ENCODE measurements at places on chromosomes 1 and 21.
A peak's percentile ranks its signal among the peaks of the same experiment; 100 is the strongest.

- no peak for DNase-seq
These were observed 2.4 kb downstream of the CEPT1 start for GRCh38 chr1:111142356-111142975.

- DNase-seq = no peak
These were observed 152.3 kb upstream of the RGS18 start for GRCh38 chr1:192005976-192006375.

DNA sequence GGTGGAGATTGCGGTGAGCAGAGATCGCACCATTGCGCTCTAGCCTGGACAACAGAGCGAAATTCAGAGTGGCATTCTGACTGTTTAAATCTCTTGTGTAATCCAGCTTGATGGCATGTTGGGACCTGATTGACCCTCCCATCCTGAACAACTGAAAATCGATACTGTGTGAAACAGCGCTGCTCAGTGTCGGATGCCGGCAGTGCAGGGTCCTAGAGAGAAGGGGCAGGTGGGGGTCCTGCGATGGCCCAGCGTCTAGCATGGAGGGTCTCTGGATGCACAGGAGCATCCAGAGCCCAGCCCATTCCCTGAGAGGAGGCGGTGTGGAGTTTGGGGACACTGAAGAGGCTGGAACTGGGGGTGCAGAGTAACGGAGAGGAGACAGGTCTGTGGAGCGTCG is 15.8 kb downstream of the AGT start:
- no peak for DNase-seq

GRCh38 chr1:178168536-178168935 is 74.6 kb downstream of the RASAL2 start:
- DNase-seq = peak; percentile 20

GRCh38 chr1:154807048-154807591 is 63.0 kb downstream of the KCNN3 start:
- DNase-seq = no peak

DNA sequence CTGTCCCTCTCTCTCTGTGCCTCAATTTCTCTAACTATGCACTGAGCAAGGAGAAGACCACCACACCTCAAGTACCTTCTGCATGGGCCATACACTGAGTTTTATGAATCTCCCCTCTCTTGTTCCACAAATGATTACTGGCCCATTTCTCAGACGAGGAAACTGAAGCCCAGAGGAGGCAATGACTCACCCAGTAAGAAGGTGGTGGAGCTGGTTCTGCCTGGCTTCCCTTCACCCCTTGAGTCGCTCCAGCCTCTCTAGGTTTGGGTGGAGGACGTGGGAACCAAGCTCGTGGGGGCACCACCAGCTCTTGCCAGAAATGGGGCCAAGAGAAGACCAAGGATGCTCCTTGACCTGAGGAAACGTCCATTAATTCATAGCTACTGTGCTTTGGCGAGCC is 21.3 kb upstream of the RUNX3 start:
- no peak for DNase-seq

DNA sequence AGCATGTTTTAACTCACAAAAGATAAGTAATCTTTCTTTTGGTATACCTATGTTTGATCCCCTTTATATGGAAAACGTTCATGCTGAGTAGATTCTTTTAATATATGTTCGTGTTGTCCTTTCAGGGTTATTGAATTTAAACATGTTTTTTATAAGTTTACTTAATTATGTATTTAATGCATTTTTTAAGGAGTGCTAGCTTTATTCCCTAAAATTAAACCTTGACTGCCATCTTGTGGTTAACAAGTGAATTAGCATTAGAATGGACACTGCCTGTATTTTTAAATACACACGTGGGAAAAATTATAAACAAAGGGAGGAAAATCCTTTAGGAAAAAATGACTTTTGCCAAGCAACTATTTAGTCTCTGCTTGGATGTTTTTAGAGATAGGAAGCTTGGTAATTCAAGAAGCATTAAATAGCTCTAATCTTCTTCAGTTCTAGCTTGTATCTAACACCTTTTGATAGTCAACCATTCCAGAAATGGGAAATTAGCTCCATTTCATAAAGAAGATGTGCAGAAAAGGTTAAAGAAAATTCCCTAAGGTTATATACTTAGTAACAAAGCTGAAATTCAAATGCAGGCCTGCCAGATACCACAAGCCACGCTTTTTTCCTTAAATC is 43.0 kb downstream of the UBE2U start:
- no peak for DNase-seq

GRCh38 chr1:201870397-201870796 is 18.3 kb upstream of the SHISA4 start:
- DNase-seq = no peak

DNA sequence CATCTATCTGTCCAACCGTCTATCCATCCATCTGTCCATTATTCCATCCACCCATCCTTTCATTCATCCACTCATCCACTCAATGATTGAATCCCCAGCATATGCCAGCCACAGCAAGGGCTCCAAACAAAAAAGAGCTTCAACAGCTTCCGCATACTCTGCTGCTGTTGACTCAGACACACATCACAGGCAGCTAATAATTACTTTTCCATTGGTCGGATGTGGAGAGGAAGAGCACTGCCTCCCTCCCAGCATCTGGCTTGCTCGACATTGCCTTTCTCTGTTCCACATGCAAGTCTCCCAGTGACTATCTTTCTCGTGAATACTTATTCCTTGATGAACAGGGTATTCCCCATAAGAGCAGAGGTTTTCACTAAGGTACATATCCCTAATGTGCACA is 176.5 kb downstream of the HIVEP3 start:
- no peak for DNase-seq

DNA sequence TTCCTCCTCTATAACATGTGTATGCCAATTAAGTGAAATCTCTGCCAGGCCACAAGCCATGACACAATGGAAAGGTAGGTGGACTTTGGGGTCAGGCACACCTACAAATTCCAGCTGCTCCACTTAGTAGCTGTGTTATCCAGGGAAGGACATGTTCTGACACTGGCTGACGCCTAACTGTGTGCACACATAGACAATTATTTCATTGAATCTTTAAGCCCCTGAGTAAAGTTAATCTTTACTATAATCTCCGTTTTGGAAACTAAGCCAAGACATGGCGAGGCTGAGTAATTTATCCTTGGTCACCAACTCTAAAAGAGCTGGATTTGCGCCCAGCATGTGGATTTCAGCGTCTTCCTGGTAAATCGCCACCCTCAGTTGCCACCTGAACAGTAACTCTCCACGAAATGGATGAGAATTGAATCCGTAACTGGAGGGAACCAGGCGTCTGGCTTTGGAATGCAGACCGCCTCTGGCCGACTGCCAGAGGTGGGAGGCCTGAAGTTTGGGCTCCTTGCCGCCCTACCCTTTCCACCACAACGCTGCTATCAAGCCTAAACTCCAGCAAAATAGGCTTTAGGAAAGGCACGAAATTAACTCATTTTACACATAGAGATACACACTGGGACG is 888 bp upstream of the SNRPE start:
- peak; percentile 45 for DNase-seq

GRCh38 chr1:157799996-157800395 is 19.9 kb downstream of the FCRL1 start:
- no peak for DNase-seq

DNA sequence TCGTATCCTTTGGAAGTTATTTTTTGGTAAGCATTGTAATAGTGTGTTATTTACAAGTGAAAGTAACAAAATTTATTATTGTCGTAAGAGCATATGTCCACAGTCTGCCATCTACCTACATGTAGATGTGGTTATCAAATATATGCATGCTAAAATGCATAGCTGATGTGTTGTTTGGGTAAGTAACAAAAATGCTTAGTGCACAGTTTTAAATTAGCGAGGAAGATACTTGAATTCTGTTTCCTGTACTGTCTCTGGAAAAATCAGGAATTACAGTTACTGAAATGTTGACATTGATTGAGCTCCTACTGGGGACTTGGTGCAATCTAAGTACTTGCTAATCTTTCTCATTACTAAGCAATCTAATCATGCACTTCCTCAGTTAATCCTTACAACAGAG is 14.3 kb downstream of the WDR64 start:
- no peak for DNase-seq

DNA sequence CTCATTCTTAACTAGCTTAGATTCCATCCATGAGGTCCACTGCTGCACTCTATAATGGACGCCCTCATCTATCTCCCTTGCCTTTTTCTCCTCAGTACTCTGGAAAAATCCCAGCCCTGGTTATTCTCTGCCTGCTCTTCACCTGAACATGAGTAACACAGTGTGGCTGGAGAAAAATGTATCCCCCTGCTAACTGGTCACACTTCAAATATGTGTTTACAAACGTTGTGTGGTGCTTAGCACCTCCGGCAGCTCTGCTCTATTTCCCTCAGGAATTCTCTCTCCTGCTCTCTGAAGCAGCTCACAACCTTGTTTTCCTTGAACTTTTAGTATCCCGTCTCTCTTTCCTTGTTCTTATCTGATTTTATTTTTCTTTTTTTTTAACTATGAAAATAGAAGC is 4.1 kb downstream of the SCCPDH start:
- no peak for DNase-seq

GRCh38 chr1:221912230-221912629 is 170.3 kb upstream of the DUSP10 start:
- DNase-seq = no peak

- DNase-seq = peak; percentile 21
These were observed 783 bp upstream of the AGL start for GRCh38 chr1:99849413-99849743.

DNA sequence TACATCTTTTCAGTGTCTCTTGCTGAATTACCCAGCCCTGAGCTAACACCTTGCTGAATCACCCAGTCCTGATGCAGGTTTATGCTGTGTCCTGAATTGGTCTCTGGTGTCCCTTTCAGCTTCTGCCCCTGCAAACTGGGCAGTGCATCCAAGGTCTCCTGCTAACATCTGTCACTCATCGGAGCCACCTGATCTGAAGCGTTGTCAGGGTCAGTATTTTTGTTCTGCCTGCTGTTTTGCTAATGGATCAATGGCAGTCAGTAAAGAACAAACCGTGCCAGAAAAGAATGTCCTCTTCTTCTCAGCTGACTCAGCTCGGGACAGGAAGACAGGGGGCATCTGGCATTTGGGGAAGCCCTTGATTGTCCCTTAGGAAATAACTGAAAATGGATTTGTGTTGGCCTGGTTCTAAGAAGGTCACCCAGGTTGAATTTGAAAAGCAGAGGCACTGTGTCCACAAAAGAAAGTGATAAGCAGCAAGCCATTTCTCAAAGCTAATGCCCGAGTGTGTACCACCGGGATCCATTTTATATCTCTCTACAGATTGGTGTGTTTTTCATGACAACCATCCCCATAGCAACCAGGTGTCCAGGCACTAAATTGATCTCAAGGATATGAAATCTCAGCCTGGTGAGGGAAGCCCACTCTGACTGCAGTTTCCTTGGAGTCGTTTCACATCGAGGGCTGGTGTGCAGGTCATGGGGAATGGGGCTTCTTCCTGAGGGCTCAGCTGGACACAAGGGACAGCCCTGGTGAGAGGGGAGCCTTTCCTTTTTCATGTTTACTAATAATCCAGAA is 109.7 kb upstream of the IRF2BP2 start:
- DNase-seq = no peak

- no peak for DNase-seq
These were observed 30.1 kb downstream of the KCNAB2 start for GRCh38 chr1:6075748-6076147.

DNA sequence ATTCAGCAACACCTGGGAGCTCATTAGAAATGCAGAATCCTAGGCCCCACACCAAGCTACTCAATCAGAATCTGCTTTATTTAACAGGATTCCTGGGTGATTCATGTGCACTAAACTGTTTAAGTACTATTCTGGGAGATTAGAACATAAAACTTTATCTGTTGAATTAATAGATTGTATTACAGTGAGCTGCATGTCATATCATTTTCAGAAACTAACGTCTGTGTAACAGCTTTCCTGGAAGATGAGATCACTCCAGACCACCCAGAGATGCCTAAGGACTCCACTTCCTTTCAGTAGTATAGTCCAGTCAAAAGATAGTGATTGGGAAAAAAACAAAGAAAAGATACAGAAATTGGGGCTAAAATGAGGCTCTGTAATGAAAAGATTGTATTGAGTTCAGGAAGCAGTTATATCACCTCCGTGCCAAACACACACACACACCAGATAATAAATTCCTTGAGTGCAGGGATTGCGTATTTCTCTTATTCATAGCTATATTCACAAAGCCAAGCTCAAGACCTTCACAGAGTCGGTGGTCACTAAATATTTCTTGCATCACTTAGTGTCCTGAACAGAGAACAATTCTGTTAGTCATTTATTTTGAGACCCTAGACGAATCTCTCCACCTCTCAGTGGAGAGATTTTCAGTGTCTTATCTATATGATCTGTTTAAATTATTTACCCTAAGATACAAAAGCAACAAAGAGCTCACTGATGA is 178.2 kb downstream of the DSCAM start:
- DNase-seq = no peak

DNA sequence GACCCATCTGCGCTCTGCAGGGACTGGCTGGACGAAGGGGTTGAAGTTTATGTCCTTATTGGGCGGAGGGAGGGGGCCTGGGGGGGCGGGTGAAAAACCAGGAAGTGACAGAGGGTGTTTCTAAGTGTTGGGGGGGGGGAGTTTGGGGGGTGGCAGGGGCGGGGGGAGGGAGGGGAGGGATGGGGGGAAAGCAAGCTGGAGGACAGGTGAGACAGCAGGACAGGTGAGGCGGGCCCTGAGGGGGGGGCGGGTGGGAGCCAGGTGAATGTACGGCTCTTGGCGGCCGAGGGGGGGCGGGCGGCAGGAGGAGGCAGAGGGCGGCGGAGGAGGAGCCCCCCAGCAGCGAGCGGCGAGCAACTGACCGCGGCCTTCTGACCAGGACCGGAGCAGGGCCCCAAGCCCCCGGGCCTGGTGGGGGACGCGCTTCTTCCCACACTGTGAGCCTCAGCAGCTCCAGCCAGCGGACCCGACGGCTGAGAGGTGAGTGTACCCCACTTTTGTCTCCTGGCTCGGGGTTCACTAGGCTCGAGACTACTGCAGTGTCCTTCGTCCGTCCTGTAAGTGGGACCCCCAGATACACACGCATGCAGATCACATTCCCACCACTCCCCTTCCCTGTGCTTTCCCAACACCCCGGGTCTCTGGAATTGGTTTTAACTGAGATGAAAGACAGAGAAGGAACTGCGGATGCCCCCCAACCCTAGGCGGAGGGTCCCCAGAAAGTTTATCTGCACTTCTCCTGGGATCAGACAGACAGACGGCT is at the start of gene ZBTB7B:
ZBTB7B (plus strand) TSS at position 339 of the 763 bp plus-strand sequence. CDS start 11,859 bp downstream, outside the sequence.
- DNase-seq = peak; percentile 67

DNA sequence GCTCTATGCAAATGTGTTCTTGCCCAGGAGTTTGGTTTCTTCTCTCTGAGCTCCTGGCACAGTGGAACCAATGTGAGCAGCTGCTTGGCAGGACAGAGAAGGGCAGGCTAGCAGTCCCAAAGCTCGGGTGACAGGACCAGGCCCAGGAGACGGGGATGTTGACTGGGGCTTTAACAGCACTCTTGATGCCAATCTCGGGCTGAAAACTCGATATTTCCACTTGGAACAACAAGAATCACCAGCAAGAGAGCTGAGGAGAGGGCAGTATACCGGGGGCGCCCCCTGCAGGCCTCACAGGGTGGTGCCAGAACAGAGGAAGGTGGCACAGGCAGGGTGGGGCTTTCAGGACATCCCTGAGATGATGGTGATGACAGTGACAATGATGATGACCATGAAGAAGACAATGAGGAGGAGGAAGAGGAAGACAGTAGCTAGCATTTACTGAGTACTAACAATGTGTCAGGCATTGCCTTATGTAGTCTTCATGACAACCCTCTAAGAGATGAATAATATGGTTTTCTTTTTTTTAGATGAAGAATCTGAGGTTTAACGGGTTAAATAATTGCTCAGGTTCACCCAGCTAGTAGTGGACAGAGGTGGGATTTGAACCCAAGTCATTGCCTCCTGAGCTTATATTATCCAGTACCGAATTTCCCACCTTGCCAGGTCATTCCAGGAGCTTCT is 2.7 kb upstream of the KCNJ9 start:
- peak; percentile 42 for DNase-seq
